Smooth muscle cell of trachea (primary cell): ENCODE measurements at places on chromosomes 7 and 10. TPM values are rescaled to one million over a fixed set of nuclear protein-coding genes. Genes with fewer than 3 reads are reported as not detected.

Gene ZNF398
- 8.3 and 9.3 TPM in 2 replicates for total RNA-seq

Gene LIPM
- not detected in 2 replicates for total RNA-seq

Gene FMC1
- total RNA-seq, result 8.1 and 8.8 TPM in 2 replicates

Gene ATRNL1
- total RNA-seq, result 0.66 and 1.5 TPM in 2 replicates

Gene FXYD4
- total RNA-seq, result not detected in 2 replicates

Gene FAM25G
- total RNA-seq, result not detected in 2 replicates

Gene C10orf90
- total RNA-seq, result 0.17 TPM in 1 of 2 replicates, not detected in the other

Gene FLNC
- 265 and 462 TPM in 2 replicates for total RNA-seq

Gene MACROH2A2
- total RNA-seq, result 11.4 and 12.2 TPM in 2 replicates

Gene EIF4H
- 356 and 392 TPM in 2 replicates for total RNA-seq

Gene TMEM229A
- total RNA-seq, result not detected in 2 replicates

Gene CLRN3
- not detected in 2 replicates for total RNA-seq

Gene BCAP29
- 34.6 and 67.5 TPM in 2 replicates for total RNA-seq

Gene LRRC18
- under 0.01 and 0.29 TPM in 2 replicates for total RNA-seq

Gene ZNF33A
- total RNA-seq, result 9.9 and 15.3 TPM in 2 replicates

Gene NKX1-2
- under 0.01 TPM in 1 of 2 replicates, not detected in the other for total RNA-seq

Gene AZGP1
- not detected in 2 replicates for total RNA-seq

Gene PRLHR
- not detected in 2 replicates for total RNA-seq

Gene CHCHD3
- 83.0 and 104 TPM in 2 replicates for total RNA-seq

Gene CH25H
- 1.2 and 2.0 TPM in 2 replicates for total RNA-seq

Gene LIPJ
- 0.17 TPM in 1 of 2 replicates, not detected in the other for total RNA-seq

Gene IGF2BP3
- 32.0 and 35.1 TPM in 2 replicates for total RNA-seq

Gene NKX6-2
- not detected in 2 replicates for total RNA-seq

Gene LRRTM3
- not detected in 2 replicates for total RNA-seq

Gene CYP3A5
- total RNA-seq, result 0.17 and 0.44 TPM in 2 replicates

Gene CALD1
- 176 and 232 TPM in 2 replicates for total RNA-seq

Gene SPDYE2B
- total RNA-seq, result not detected in 2 replicates

Gene CALCR
- not detected in 2 replicates for total RNA-seq

Gene SAMD9
- 13.4 and 13.8 TPM in 2 replicates for total RNA-seq

Gene EPO
- not detected in 2 replicates for total RNA-seq

Gene TEX47
- total RNA-seq, result not detected in 2 replicates

Gene OR2A42
- total RNA-seq, result 0.15 TPM in 1 of 2 replicates, not detected in the other

Gene TAS2R38
- not detected in 2 replicates for total RNA-seq

Gene PRKCQ
- total RNA-seq, result 0.17 TPM in 1 of 2 replicates, not detected in the other

Gene STAG3
- 0.66 and 1.6 TPM in 2 replicates for total RNA-seq

Gene GFRA1
- total RNA-seq, result 0.15 and 0.50 TPM in 2 replicates

Gene DMBT1
- under 0.01 TPM in 2 replicates for total RNA-seq

Gene MPP7
- under 0.01 and 0.29 TPM in 2 replicates for total RNA-seq

Gene NEUROD6
- not detected in 2 replicates for total RNA-seq

Gene MGAM2
- total RNA-seq, result not detected in 2 replicates

Gene ACHE
- 2.2 TPM in 1 of 2 replicates, not detected in the other for total RNA-seq

Gene CCDC136
- 11.1 and 15.6 TPM in 2 replicates for total RNA-seq

Gene ASZ1
- total RNA-seq, result not detected in 2 replicates

Gene GOLGA7B
- not detected in 2 replicates for total RNA-seq

Gene WNT16
- total RNA-seq, result 0.50 and 1.2 TPM in 2 replicates

Gene CCT6A
- 111 and 186 TPM in 2 replicates for total RNA-seq

Gene SUN3
- total RNA-seq, result not detected in 2 replicates

Gene LRRC72
- not detected in 2 replicates for total RNA-seq

Gene CHAT
- total RNA-seq, result not detected in 2 replicates

Gene HOGA1
- 1.3 and 3.3 TPM in 2 replicates for total RNA-seq

Gene SPDYE1
- not detected in 2 replicates for total RNA-seq

Gene CHRM2
- 1.7 and 12.4 TPM in 2 replicates for total RNA-seq
